ENCODE measurements at places on chromosomes 4 and X.
A peak's percentile ranks its signal among the peaks of the same experiment; 100 is the strongest.

- DNase-seq: no peak
Observed at GRCh38 chrX:111756486-111756885, 75.5 kb downstream of the ALG13 start.

DNA sequence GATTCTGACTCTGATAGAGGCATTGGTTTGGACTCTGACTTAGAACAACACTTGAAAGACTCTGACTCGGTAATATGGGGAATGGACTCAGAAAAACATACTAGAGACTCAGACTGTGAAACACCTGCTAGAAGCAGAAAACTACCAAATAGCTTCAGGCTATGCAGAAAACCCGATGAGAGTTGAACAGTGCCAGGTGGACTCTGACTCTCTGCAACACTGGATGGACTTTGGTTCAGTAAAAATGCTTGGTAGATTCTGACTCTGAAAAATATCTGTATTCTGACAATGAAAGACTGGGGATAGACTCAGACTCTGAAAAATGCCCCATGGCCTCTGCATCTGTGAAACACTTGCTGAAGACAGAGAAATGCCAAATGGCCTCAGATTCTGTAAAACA, 215.1 kb upstream of the HDX start:
- no peak for DNase-seq

DNA sequence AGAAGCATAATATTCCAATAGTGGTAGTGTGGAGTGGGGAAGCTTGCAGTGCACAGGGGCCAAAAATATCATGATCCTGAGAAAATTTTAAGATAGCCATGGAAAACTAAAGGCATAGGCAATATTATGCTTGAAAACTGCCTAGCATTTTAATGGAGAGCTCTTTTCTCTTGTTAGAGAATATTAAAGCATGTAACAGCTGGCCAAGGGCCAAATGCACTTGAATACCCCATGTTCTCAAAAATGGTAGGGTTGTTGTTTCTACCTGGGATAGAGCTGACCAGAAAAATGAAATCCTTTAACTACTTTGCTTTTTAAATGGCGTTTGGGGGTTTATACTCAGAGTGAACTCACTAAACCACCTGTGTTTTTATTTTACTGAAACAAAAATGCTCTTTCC, 739.6 kb upstream of the SLIT2 start:
- DNase-seq: no peak

DNA sequence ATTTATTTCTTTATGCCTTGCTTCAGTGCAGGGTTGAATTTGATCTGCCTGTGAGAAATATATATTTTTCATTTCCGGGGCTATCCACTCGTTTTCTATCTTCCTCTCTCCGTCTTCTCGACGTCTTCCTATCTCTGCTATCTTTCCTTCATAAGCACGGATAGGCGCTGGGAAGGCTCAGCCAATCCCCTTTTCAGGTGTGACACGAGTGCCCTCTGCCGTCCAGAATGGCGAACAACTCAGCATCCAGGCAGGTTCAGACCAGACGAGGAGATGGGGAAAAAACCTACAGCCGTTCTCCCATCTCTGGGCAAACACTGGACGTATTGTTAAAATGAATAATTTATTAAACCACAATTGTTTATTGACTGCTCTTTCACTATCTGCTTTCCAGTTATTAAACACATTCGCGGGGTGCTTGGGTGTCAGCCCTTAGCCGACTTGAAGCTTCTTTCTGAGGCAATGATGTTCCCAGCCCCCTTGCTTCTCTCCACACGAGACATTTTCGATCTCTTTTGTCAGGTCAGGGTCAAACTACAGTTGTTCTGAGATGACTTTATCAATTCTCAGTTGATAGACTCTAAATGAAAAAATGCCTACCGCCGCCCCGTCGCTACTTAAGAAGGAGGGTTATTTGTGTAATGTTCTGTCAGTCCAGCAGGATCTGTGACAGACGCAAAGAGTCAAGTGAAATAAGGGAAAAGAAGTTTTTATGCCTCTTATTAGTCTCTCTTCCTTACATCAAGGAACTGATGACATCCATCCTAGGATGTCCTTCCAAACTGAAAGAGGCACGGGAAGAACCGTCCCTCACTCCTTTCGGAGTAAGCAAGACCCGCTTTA, 96.3 kb upstream of the NOCT start:
- peak; percentile 20 for DNase-seq

GRCh38 chr4:176726803-176727202, 65.9 kb downstream of the VEGFC start:
- no peak for DNase-seq

DNA sequence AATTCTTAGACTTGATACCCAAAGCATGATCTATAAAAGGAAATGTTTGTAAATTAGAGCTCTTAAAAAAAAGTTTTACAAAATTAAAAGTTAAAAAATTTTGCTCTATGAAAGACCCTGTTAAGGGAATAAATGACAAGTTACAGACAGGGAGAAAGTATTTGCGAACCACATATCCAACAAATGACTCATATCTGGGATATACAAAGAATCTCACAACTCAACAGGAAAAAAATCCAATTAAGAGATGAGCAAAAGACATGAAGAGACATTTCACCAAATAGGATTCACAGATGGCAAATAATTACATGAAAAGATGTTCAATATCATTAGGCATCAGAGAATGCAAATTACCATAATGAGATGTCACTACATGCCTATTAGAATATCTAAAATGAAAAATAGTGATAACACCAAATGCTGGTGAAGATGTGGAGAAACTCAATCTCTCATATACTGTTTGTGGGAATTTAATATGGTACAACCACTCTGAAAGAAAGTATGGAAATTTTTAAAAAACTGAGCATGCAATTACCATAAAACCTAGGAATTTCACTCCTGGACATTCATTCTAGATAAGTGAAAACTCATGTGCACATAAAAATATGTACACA, 100.8 kb upstream of the EOLA2 start:
- DNase-seq: no peak

GRCh38 chrX:30627818-30628652, 25.2 kb upstream of the GK start:
- DNase-seq: no peak

All from stimulated activated CD8-positive, alpha-beta memory T cell treated with anti-CD3 and anti-CD28 coated beads, Interleukin-7, amount 100 ng/mL, for 48 hours (primary cell).